ENCODE measurements at places on chromosomes 5 and 9.

GRCh38 chr5:86806206-86806605 lies 188.5 kb downstream of the COX7C start:
- no peaks in the 10 kb centered on the region for H3K36me3 ChIP-seq
- no peaks in the 10 kb centered on the region for H3K27me3 ChIP-seq
- H3K4me3 ChIP-seq: no peak overlapping the region
- DNase-seq: no peak
- no peak overlapping the region for H3K27ac ChIP-seq

- peaks cover 2% of the 10 kb centered on the region for H3K36me3 ChIP-seq
- H3K4me1 ChIP-seq: peaks cover 21% of the 10 kb centered on the region
- no peak for DNase-seq
Measured at GRCh38 chr5:81424728-81425127, 30.8 kb upstream of the ACOT12 start.

DNA sequence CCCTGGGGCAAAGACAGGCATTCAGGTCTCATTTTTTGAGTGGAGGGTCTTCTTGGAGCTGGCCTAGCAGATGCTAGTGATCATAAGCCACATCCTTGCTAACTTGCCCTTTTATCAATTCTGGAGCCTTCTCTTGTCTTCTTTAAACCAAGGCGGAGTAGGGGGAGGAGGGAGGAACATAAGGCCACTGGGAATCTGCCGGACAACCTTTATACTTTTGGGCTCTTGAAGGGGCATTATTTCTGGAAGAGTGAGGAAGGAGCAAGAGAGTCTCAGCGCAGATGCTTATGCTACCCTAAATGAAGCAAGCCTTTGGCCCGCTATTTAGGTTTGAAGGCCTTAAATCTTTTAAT lies 2.0 kb downstream of the TMEFF1 start:
- no peak for DNase-seq
- peaks cover 51% of the 10 kb centered on the region for H3K27me3 ChIP-seq
- peaks cover 7% of the 10 kb centered on the region for H3K4me1 ChIP-seq
- H3K27ac ChIP-seq: no peak overlapping the region
- H3K36me3 ChIP-seq: no peaks in the 10 kb centered on the region

- peaks cover 4% of the 10 kb centered on the region for H3K27me3 ChIP-seq
- peak overlapping the region; percentile 95 for H3K27ac ChIP-seq
- H3K36me3 ChIP-seq: peaks cover 36% of the 10 kb centered on the region
- H3K4me1 ChIP-seq: peaks cover 95% of the 10 kb centered on the region
Measured at GRCh38 chr5:132474131-132474723, 16.3 kb downstream of the IRF1 start.

GRCh38 chr9:35660966-35661415 lies 2.9 kb downstream of the CCDC107 start:
- peaks cover 18% of the 10 kb centered on the region for H3K27me3 ChIP-seq
- H3K27ac ChIP-seq: peak overlapping the region; percentile 70
- DNase-seq: no peak
- H3K36me3 ChIP-seq: peaks cover 39% of the 10 kb centered on the region
- peaks cover 89% of the 10 kb centered on the region for H3K4me1 ChIP-seq

- H3K4me1 ChIP-seq: no peaks in the 10 kb centered on the region
- H3K4me3 ChIP-seq: no peak overlapping the region
- no peaks in the 10 kb centered on the region for H3K36me3 ChIP-seq
- no peak for DNase-seq
- no peaks in the 10 kb centered on the region for H3K27me3 ChIP-seq
Measured at GRCh38 chr9:104494808-104495207, 9.3 kb upstream of the OR13F1 start.

DNA sequence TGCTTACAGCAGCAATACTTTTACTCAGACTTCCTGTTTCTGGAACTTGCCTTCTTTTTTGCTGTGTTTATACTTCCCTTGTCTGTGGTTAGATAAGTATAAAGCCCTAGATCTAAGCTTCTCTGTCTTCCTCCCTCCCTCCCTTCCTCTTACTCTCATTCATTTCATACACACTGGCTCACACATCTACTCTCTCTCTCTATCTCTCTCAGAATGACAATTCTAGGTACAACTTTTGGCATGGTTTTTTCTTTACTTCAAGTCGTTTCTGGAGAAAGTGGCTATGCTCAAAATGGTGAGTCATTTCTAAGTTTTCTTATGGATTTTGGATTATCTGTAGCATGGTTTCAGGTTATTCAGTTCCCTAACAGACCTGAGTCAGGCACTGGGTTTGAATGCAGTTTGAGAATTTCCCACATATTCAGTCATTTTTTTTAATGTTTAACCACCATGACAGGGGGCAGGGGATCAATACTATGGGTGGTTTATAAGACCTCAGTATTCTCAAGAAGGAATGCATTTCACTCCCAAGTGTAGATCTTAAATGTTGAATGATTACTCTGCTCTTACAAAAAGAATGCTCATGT lies at the start of gene IL7R:
TSS of gene IL7R (plus strand) at position 127 of the 587 bp plus-strand sequence. CDS start at position 214, 87 bp downstream.
- DNase-seq: no peak
- H3K4me1 ChIP-seq: peaks cover 69% of the 10 kb centered on the region
- H3K4me3 ChIP-seq: peak within 1 kb of the TSS; percentile 84
- peak within 1 kb of the TSS; percentile 99 for H3K27ac ChIP-seq

GRCh38 chr5:118620233-118620632 lies 368.1 kb downstream of the DTWD2 start:
- H3K27me3 ChIP-seq: no peaks in the 10 kb centered on the region
- no peak overlapping the region for H3K27ac ChIP-seq
- H3K4me3 ChIP-seq: no peak overlapping the region
- DNase-seq: no peak
- H3K36me3 ChIP-seq: no peaks in the 10 kb centered on the region

GRCh38 chr5:173840111-173840983 lies 47.8 kb upstream of the CPEB4 start:
- H3K36me3 ChIP-seq: no peaks in the 10 kb centered on the region
- H3K4me3 ChIP-seq: no peak overlapping the region
- H3K4me1 ChIP-seq: no peaks in the 10 kb centered on the region
- H3K27me3 ChIP-seq: peaks cover 8% of the 10 kb centered on the region

GRCh38 chr5:139950436-139950835 lies 92.7 kb downstream of the NRG2 start:
- H3K27ac ChIP-seq: no peak overlapping the region
- H3K4me3 ChIP-seq: no peak overlapping the region
- H3K4me1 ChIP-seq: no peaks in the 10 kb centered on the region
- peaks cover 28% of the 10 kb centered on the region for H3K27me3 ChIP-seq
- DNase-seq: no peak
- no peaks in the 10 kb centered on the region for H3K36me3 ChIP-seq

GRCh38 chr9:37927132-37927531 lies 23.2 kb upstream of the SLC25A51 start:
- H3K4me1 ChIP-seq: peaks cover 7% of the 10 kb centered on the region
- H3K27ac ChIP-seq: no peak overlapping the region
- no peak for DNase-seq
- H3K4me3 ChIP-seq: no peak overlapping the region
- no peaks in the 10 kb centered on the region for H3K36me3 ChIP-seq

- DNase-seq: no peak
- no peaks in the 10 kb centered on the region for H3K4me1 ChIP-seq
- no peak overlapping the region for H3K4me3 ChIP-seq
- no peak overlapping the region for H3K27ac ChIP-seq
Measured at GRCh38 chr5:118698774-118699173, 289.6 kb downstream of the DTWD2 start.

DNA sequence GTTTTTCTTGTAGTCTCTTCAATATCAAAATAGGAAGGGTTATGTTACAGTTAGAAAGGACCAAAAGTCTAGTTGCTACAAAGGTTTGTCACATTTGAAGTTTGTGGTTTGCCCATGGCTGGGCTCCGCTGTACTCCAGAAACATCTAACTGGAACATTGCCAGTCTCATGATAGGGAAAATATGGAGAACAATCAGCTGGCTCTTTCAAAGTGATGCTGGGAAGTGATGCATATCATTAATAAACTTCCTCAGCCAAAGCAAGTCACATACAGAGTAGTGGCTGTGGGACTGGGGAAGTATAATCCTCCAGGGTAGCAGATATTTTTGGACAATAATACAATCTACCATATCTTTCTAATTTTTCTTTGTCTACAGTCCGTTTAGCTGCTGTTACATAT lies 8.8 kb downstream of the BTF3 start:
- DNase-seq: no peak
- H3K4me1 ChIP-seq: peaks cover 9% of the 10 kb centered on the region
- H3K36me3 ChIP-seq: peaks cover 40% of the 10 kb centered on the region
- no peak overlapping the region for H3K27ac ChIP-seq

DNA sequence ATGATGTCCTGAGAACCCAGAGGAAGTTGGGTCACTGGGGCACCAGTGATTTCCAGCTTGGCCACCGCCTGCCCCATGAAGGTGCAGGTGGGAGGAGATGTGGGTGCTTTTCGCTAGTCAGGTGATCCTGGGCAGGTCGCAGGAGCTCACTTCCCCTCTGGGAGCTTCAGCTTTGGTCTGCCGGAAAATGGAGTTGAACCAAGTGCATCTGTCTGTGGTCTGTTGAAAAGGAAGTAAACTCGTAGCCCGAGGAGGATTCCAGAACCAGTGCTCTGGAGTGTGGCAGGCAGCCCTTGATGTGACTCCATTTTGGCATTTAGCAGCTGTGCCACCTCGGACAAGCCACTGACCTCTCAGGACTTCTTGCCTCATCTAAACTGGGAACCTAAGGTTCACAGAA lies 81.8 kb upstream of the HRH2 start:
- H3K4me3 ChIP-seq: no peak overlapping the region
- H3K27me3 ChIP-seq: peaks cover 41% of the 10 kb centered on the region
- H3K27ac ChIP-seq: no peak overlapping the region
- no peaks in the 10 kb centered on the region for H3K36me3 ChIP-seq

GRCh38 chr9:101409079-101409477 lies 10.4 kb downstream of the ZNF189 start:
- no peaks in the 10 kb centered on the region for H3K4me1 ChIP-seq
- no peak for DNase-seq
- no peak overlapping the region for H3K27ac ChIP-seq
- H3K4me3 ChIP-seq: no peak overlapping the region
- peaks cover 57% of the 10 kb centered on the region for H3K36me3 ChIP-seq
- no peaks in the 10 kb centered on the region for H3K27me3 ChIP-seq

GRCh38 chr9:101893661-101894646 lies 155.5 kb upstream of the GRIN3A start:
- no peaks in the 10 kb centered on the region for H3K27me3 ChIP-seq
- no peaks in the 10 kb centered on the region for H3K36me3 ChIP-seq
- H3K4me1 ChIP-seq: no peaks in the 10 kb centered on the region

- peaks cover 6% of the 10 kb centered on the region for H3K4me1 ChIP-seq
- peaks cover 14% of the 10 kb centered on the region for H3K27me3 ChIP-seq
- no peaks in the 10 kb centered on the region for H3K36me3 ChIP-seq
- DNase-seq: no peak
- no peak overlapping the region for H3K27ac ChIP-seq
Measured at GRCh38 chr9:101706997-101707396, 31.4 kb downstream of the GRIN3A start.

- DNase-seq: no peak
- no peaks in the 10 kb centered on the region for H3K36me3 ChIP-seq
- no peak overlapping the region for H3K27ac ChIP-seq
- H3K27me3 ChIP-seq: peaks cover 23% of the 10 kb centered on the region
- H3K4me3 ChIP-seq: no peak overlapping the region
Measured at GRCh38 chr9:33180526-33181184, 13.5 kb upstream of the B4GALT1 start.

- no peak overlapping the region for H3K4me3 ChIP-seq
- no peaks in the 10 kb centered on the region for H3K36me3 ChIP-seq
- no peaks in the 10 kb centered on the region for H3K27me3 ChIP-seq
- H3K4me1 ChIP-seq: no peaks in the 10 kb centered on the region
- H3K27ac ChIP-seq: no peak overlapping the region
- no peak for DNase-seq
Measured at GRCh38 chr5:13251623-13252376, 692.7 kb downstream of the DNAH5 start.

DNA sequence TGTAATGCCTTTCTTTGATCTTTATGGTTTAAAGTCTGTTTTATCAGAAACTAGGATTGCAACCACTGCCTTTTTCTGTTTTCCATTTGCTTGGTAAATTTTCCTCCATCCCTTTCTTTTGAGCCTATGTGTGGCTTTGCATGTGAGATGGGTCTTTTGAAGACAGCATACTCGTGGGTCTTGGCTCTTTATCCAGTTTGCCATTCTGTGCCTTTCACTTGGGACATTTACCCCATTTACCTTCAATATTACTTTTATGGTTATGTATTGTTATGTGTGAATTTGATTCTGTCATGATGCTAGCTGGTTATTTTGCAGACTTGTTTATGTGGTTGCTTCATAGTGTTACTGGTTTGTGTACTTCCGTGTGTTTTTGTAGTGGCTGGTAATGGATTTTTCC lies 59.2 kb downstream of the YTHDC2 start:
- H3K4me3 ChIP-seq: no peak overlapping the region
- peaks cover 4% of the 10 kb centered on the region for H3K4me1 ChIP-seq
- peaks cover 69% of the 10 kb centered on the region for H3K36me3 ChIP-seq
- H3K27ac ChIP-seq: no peak overlapping the region

GRCh38 chr9:111815285-111816070 lies 20.7 kb upstream of the SHOC1 start:
- H3K27ac ChIP-seq: no peak overlapping the region
- no peaks in the 10 kb centered on the region for H3K36me3 ChIP-seq
- no peak overlapping the region for H3K4me3 ChIP-seq
- no peaks in the 10 kb centered on the region for H3K27me3 ChIP-seq
- H3K4me1 ChIP-seq: no peaks in the 10 kb centered on the region

- DNase-seq: no peak
- H3K36me3 ChIP-seq: peaks cover 7% of the 10 kb centered on the region
- H3K27ac ChIP-seq: no peak overlapping the region
- peaks cover 40% of the 10 kb centered on the region for H3K4me1 ChIP-seq
- no peak overlapping the region for H3K4me3 ChIP-seq
Measured at GRCh38 chr9:19130436-19130835, 3.1 kb upstream of the PLIN2 start.

GRCh38 chr5:167786871-167787578 lies 504.4 kb upstream of the WWC1 start:
- no peaks in the 10 kb centered on the region for H3K27me3 ChIP-seq
- no peak overlapping the region for H3K27ac ChIP-seq
- no peaks in the 10 kb centered on the region for H3K4me1 ChIP-seq
- H3K4me3 ChIP-seq: no peak overlapping the region
- H3K36me3 ChIP-seq: no peaks in the 10 kb centered on the region

GRCh38 chr9:133115604-133116345 lies 5.3 kb downstream of the RALGDS start:
- peak; percentile 54 for DNase-seq
- peaks cover 3% of the 10 kb centered on the region for H3K36me3 ChIP-seq
- H3K4me1 ChIP-seq: peaks cover 74% of the 10 kb centered on the region

- H3K4me1 ChIP-seq: no peaks in the 10 kb centered on the region
- H3K27me3 ChIP-seq: no peaks in the 10 kb centered on the region
- no peak for DNase-seq
- no peak overlapping the region for H3K4me3 ChIP-seq
Measured at GRCh38 chr5:163350083-163350482, 87.3 kb upstream of the CCNG1 start.

Data from activated naive CD4-positive, alpha-beta T cell treated with anti-CD3 and anti-CD28 coated beads, Interleukin-2, amount 10 ng/mL, durations not matched to agents 7 days and 5 days (primary cell).